ENCODE measurements at places on chromosomes 12 and 14. TPM values are rescaled to one million over a fixed set of nuclear protein-coding genes. Genes with fewer than 3 reads are reported as not detected.

The PMEL gene
- total RNA-seq = 0.49 TPM

The TAC3 gene
- total RNA-seq = 4.7 TPM

The LRP1-AS gene
- total RNA-seq = not detected

The MAP3K12 gene
- 26.8 TPM for total RNA-seq

Data from temporal lobe (tissue), 4 donors.